ENCODE measurements at places on chromosomes 13 and 19.
A peak's percentile ranks its signal among the peaks of the same experiment; 100 is the strongest.

GRCh38 chr13:111005808-111006505 lies 91.1 kb upstream of the ANKRD10 start:
- no peak for DNase-seq

- DNase-seq: no peak
Observed at GRCh38 chr19:9786342-9786741, 17.8 kb upstream of the ZNF846 start.

GRCh38 chr19:926589-927350 lies 935 bp downstream of the ARID3A start:
- no peak for DNase-seq

DNA sequence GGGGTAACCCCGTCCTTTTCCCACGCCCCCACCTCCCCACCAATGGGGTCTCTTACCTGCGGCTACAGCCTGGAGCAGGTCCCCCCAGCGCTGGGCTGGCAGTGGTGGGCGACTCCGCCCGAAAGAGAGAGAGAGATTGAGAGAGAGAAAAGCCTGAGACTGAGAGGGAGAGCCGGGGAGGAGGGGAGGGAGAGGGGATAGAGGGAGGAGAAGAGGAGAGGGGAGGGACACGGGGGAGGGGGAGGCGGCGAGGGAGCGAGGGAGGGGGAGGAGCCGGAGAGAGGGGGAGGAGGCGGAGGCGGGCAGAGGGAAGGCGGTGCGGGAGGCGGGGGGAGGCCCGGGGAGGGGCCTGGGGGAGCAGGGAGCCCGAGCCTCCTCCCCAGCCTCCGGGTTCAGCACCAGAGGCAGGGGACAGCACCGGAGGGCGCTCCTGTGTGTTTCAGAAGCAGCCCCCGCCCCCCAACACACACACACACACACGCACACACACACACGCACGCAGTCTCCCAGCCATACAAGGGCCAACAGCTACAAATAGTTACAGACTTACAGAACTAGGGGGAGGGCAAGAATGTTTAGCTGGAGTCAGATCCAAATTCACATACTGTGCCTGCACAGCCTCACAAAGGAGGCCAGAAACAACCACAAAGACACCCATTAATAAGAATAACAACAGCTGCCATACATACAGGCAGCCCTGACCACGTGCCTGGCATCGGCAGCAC lies at the start of gene SLC8A2:
Gene SLC8A2, minus strand, starts transcription at position 161 of the 725 bp plus-strand sequence. CDS start 5,490 bp downstream, outside the sequence.
- peak; percentile 67 for DNase-seq

DNA sequence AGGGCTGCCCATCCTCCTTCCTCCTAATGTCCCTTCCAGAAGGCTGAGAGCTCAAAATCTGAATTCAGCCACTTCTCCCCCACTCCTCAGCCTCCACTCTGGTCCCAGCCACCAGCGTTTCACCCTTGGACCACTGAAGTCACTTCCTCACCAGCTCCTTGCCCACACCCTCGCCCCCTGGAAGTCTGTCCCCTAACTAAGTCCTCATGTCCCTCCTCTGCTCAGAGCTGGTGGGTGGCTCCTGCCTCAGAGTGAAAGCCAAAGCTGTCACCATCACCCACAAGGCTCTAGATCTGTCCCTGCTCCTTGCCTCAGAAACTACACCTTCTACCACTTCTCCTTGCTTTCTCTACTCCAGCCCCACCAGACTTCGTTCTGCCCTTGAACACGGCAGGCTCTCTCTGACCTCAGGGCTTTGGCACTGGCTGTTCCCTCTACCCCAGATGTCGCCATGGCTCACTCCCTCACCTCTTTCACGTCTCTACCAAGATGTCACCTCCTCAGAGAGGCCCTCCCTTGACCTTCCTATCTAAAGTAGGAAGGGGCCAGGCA lies 1.7 kb downstream of the ERCC1 start:
- no peak for DNase-seq

- DNase-seq: no peak
Observed at GRCh38 chr13:99991013-99991827, 9.6 kb downstream of the ZIC2 start.

- peak; percentile 56 for DNase-seq
Observed at GRCh38 chr13:105410602-105411001, 1124.9 kb downstream of the EFNB2 start.

- DNase-seq: no peak
Observed at GRCh38 chr13:97911311-97912138, 42.0 kb upstream of the IPO5 start.

DNA sequence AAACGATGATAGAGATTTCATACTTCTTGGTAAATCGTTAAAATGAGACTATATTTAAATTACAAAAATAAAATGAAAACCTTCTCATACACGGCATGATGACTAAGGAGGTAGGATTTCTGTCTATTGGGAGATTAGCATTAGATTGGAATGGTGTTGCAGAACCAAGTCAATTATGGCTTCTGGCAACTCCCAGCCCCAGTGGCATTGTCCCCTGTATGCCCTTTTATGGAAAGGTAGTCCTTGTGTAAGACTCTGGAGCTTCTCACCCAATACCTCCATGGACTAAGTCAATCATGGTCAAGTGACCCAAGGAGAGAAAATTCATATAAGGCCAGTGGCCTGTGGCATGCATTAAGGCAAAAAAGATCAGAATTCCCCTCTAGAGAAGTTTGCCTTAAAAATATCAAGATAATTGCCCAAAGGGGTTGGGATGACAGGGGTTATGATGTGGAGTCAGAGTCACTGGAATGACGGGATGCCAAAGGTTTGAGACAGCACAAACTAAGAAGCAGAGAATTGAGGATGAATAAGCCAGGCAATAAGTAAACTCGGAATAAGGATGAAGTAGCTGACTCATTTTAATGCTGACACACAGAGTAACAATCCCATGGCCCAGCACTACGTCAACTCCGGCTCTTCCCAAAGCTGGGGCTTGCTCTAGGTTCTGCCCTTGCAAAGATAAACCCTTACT lies 57.8 kb upstream of the POSTN start:
- no peak for DNase-seq

- no peak for DNase-seq
Observed at GRCh38 chr13:81990652-81991051, 1649.7 kb upstream of the SPRY2 start.

- DNase-seq: peak; percentile 98
Observed at GRCh38 chr19:40776932-40777644, 959 bp upstream of the RAB4B start.

- DNase-seq: peak; percentile 63
Observed at GRCh38 chr19:30692181-30692811, 320.1 kb downstream of the ZNF536 start.

DNA sequence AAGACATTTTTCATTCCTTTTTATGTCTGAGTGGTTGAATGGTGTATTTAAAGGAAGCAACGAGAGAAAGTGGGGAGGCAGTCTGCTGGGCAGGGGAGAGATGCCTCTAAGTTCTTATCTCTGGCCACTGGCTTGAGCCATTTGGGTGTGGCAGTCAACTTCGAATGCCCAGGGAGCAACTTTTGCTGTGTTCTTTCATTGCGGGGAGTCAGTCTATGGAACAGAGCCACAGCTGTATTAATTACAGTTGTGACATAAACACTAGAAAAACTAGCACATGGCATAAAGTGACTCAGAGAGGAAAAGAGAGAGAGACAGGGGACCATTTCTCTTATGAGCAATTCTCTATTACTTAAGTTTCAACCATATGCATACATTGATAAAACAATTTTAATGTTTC lies 40.4 kb upstream of the PDCD5 start:
- no peak for DNase-seq

- DNase-seq: peak; percentile 84
Observed at GRCh38 chr19:49672131-49672919, 4.7 kb upstream of the PRMT1 start.

DNA sequence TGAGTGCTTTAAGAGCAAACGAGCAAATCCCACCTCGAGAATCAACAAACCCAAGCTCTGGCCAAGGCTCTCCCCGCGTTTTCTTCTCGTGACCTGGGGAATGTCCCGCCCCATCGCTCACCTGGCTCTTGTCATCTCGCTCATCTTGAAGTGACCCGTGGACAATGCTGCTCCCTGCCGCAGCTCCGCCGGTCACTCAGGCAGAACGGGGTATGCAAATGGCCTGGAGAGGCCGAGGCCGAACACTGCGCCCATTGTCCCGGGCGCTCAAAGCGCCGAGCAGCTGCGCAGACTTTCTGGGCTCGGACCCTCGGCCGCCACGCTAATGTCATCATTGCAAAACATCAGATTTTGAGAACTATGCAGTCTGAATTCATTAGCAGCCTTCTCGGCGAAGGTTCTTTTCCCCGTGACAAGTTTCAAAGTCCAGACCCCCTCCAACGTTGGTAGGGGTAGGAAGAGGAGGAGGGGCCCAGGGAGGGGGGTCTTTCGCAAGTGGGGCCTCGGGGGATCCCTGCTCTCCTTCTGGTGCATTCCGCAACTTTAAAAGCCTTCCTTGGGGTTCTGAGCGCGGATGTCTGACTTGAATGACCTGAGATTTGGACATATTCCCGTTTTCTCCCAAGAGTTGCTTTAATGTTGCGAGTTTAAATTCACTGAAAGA lies 39.7 kb downstream of the SOX1 start:
- DNase-seq: peak; percentile 72

DNA sequence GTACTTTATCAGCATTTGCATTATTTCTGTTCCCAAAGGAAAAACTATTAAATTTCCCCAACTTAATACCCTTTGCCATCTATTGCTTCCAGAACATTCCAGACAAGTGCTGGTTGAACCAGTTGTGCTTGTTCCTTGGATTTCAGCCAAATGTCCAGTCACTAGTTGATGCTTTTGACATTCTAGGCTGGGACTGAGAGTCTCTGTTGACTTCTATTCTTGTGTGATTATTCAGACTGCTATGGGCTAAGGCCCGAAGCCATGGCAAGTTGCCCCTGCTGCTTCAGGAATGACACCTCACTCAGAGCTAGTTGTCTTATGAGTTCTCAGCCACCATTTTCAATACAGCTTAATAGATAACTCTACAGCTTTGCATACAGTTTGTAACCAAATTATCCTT lies 458.1 kb upstream of the ARGLU1 start:
- DNase-seq: no peak

GRCh38 chr13:91278888-91279287 lies 68.6 kb upstream of the MIR17HG start:
- no peak for DNase-seq

DNA sequence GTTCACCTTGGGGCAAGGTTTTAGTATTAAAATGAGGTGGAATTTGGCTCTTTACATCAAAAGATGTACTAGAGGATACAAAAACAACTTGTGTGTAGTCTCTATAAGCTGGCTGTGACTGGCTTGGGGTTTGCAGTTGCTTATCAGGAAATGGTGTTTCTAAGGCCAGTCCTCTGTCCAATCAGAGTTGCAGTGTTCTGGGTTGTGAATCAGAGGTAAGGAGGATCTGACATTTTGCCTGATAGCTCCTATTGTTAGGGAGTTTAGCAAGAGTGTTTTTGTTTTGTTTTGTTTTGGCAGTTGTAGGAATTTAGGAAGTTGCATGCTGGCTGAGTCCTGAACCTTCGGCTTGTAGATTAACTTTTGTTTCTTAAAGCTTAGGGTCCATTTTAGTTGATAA lies 20.1 kb upstream of the ESD start:
- no peak for DNase-seq

- no peak for DNase-seq
Observed at GRCh38 chr13:70249332-70250064, 141.2 kb upstream of the KLHL1 start.

GRCh38 chr13:51977625-51978024 lies 33.6 kb downstream of the ATP7B start:
- no peak for DNase-seq

- no peak for DNase-seq
Observed at GRCh38 chr13:33283195-33283911, 2.2 kb downstream of the STARD13 start.

GRCh38 chr13:72290962-72291681 lies 424.1 kb upstream of the DACH1 start:
- DNase-seq: no peak

GRCh38 chr13:66635526-66635925 lies 594.6 kb downstream of the PCDH9 start:
- no peak for DNase-seq

- no peak for DNase-seq
Observed at GRCh38 chr13:114260814-114261213, 20.6 kb upstream of the UPF3A start.

Data from Ammon's horn (tissue), 1 donor.